ENCODE measurements at places on chromosomes 16 and 17.

GRCh38 chr16:12798846-12799245, 4.8 kb downstream of the CPPED1 start:
- no peak for DNase-seq

- DNase-seq: peak; percentile 33
Observed at GRCh38 chr16:84194470-84195200, 3.7 kb downstream of the ADAD2 start.

- DNase-seq: no peak
Observed at GRCh38 chr17:40110026-40110845, 9.8 kb upstream of the NR1D1 start.

DNA sequence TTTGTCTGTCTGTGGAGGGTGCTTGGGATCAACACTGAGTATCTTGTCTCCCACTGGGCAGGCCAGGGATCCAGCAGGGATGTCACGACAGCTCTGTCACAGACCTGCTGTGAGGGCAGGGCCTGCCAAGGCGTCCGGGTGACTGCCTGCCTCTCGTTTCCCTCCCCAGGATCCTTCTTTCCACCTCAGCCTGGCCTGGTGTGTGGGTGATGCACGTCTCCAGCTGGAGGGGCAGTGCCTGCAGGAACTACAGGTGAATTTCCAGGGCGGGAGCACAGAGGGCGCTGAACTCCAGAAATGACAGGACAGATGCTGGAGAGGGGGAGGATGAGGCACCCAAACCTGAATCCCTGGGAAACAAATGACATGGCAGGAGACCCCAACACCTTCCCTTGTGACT, 6.8 kb upstream of the MMP15 start:
- no peak for DNase-seq

DNA sequence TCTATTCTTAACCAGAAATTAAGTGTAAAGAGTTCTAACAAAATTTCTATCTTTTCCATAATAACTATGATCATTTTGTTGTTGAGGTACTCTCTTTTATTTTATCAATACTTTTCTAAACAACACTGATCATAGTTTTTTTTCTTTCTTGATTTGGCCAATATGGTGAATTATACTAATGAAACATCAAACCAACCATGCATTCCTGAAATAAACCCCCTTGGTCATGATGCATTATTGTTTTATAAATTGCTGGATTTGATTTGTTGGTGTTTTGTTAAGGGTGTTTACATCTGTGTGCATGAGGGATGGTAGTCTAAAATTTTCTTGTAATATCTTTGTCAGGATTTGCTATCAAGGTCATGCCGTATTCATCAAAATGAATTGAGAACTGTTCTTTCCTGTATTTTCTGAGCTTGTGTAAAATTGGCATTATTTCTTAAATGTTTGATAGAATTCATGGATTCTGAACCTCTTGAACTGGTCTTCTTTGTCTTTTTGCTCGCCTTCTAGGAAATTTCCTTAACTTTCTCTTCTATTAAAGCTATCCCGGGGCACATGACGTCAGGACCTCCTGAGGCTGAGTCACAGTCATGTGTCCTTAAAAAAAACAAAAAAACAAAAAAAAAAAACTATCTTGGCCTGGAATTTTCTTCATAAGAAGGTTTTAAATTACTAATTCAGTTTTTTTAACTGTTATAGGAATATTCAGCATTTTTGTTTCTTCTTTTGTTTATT, 3.9 kb upstream of the TRIM25 start:
- DNase-seq: no peak

GRCh38 chr17:76683011-76683755, 27.6 kb downstream of the MXRA7 start:
- DNase-seq: no peak

DNA sequence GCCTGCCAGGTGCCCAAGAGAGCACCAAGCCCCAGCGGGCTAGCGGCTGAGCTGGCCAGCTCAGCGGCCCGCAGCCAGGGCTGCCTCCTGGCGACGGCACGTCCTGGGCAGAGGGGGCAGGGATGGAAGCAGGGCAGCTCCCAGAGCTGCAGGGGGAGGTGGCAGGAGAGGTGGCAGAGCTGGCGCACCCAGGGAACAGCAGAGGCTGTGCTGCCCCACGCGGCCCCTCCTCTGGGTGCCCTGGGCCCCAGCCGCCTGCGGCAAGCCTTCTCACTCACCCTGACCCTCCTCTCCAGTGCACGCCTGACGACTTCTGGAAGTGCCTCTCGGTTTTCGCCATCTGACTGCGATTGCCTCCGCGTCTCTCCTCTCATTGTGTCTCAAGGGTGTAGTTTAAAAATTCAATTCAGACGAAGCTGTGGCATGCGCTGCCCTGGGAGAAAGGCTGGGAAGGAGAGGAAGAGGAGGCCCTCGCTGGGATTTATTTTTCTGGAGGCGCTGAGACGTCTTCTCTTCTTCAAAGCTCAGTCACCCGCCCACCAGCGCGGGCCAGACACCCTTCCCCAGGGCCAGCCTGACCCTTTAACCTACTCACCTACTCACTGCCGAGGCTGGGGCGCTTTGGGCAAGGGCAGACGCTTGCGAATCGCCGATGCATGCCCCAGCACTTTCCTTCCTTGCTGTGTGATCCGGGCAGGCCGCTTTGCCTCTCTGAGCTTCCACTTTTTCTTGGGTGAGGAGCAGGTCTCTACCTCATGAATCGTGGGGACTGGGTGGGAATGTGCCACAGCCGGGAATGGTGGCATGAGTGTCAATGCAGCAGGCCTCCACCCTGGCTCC, 24.9 kb downstream of the GSE1 start:
- no peak for DNase-seq

DNA sequence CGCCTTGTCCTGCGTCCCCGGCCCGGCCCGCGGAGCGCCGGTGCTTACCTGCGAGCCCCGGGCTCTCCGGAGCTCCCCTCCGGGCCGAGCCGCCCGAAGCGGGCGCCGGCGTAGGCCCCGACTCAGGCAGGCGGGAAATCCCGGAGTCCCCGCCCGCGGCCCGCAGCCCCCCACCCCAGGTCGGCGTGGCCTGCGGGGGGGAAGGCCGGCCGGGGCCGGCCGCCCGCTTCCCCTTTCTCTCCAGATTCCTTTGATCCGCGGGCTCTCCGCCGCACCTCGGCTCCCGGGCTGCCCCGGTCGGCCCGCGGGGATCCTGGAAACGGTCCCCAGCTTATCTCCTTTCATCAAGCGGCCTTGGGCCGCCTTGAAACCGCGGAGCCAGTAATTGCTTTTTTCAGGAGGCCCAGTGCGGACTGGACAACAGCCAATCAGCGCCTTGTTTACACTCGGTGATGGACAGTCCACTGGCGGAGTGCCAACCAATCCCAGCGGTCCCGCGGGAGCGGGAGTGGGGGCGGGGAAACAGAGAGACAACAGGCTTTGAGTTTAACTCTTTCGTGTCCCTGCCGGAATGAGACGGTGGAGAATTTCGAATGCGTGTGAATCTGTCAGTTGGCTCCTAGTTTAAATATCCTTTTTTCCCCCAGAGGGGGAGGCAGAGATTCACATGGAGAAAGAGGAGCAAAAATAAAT, 1.4 kb upstream of the BAHCC1 start:
- no peak for DNase-seq

DNA sequence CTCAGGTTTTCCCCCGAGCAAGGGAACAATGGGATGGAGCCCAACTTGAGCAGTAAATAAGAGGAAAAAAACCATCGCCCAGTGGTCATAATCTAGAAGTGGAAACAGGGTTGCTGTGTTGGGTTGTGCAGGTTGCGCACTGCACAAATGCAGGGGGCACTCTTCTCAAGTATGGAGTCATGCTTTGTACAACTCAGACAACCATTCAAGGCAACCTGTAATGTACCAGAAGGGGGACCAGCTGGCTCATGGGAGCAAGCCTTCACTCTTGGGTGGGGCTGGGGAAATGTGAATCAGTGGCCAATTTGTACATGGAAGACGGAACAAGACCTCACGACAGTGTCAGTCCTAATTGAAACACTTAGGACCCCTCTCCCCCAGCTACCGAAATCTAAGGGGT, 23.9 kb upstream of the LITAF start:
- DNase-seq: peak; percentile 23

DNA sequence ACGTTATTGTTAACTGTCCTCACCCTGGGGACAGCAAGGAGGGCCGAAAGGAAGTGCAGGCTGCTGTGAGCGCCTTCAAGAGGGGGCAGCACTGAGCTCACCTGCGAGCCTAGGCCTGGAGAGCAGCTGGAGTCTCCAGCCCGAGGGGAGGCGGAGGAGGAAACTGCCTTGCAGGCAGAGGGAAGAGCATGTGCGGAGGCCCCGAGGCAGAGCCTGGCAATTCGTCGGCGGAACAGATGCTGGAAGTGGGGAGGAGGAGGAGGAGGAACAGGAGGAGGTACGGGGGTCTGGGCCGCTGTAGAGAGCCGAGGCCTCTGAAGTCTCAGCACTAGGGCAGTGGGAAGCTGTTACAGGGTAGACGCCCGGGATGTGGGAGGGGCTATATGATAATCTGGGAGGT, 49.6 kb upstream of the PLCG2 start:
- no peak for DNase-seq

DNA sequence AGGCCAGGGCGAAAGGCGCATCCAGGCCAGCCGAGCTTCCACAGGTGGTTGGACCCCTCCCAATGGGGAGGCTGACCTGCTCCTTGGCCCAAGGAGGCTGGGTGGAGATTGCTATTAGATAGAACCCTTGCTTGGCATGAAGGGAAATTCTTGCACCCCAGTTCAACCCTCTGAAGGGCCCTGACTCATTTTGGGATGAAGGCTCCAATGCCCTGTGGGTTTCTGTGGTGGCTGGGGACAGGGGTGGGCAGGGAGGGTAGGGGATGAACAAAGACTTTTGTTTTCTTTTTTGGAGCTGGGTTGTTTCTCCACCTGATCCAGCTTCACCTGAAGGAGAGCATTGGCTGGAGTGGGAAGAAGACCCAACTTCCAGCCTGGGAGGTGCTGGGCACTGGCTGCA, 16.7 kb upstream of the TBX21 start:
- DNase-seq: no peak

DNA sequence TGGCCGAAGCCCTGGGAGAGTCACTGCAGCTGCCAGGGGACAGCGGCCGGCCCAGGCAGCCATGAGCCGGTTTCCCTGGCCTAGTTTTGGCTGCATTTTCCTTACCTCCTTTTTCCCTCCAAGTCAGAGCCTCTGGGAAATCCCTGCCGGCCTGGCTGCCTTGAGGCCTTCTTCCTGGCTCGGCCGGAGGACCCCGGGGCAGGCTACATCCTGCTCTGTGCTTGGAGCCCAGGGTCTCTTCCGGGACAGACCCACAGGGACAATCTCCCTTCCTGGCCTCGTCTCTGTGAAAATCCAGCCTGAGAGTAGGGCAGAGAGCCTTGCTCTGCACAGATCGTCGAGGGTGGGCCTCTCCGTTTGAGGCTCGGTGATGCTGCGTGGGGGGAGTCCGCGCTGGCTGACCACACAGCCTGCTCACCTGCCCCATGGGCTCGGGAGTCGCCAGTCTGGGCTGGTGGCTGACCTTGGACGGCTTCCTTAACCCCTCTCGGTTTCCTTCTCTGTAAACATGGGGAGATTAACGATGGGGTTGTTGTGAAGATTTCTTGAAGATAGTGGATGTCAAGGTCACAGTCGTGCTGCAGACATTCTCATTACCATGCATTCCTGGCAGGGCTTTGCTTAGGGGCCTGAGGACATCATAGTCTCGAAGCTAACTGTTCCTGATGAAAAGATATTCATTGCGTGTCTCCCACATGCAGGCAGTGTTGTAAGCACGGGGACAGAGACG, 34.8 kb upstream of the CIBAR2 start:
- no peak for DNase-seq

DNA sequence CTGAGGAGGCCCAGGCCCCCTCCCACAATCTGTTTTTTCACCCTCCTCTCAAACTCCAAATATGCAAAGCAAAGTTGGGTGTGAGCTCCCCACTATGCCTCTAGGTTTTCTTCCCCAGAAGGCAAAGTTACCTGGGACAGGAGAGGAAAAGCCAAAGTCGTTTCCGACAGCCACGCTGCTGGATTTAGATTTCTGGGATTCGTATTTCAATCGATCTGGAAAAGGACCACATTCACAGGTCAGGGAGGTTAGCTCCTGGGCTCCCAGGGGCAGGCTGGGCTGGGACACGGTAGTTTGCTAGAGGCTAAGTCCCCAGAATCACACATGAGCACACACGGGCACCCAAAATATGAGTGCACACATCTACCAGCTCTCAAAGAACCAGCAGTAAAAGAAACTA, 21.3 kb upstream of the MRPS23 start:
- DNase-seq: no peak

DNA sequence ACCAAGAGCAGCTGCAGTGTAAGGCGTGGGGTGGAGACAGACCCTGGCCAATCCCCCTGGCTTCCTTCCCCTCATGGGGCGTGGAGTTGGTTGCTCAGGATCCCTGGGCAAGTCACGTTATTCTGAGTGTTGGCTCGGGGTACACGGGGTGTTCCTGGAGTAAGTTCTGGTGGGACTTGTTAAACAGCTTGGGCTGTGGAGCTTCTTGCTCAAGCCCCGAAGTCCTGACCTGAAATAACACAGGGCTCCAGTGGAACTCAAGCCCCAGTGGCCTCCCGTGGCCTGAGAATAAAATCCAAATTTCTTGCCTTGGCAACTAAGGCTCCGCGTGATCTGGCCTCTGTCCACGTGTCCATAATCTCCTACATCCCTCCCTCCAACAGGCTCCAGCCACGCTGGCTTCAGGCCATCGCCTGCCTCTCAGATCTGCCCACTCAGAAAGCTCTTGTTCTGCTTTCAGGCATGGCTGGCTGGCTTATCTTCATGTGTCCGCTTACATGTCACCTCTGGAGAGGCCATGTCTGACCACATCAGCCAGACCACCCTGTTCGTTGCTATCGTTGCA, 49.3 kb upstream of the BCO1 start:
- DNase-seq: no peak

GRCh38 chr17:65131946-65132345, 5.2 kb upstream of the RGS9 start:
- no peak for DNase-seq

GRCh38 chr16:11869353-11870228, 18.2 kb upstream of the RSL1D1 start:
- no peak for DNase-seq

GRCh38 chr16:74726716-74727115, 26.1 kb upstream of the MLKL start:
- DNase-seq: no peak

- peak; percentile 66 for DNase-seq
Observed at GRCh38 chr16:70770626-70771552, 30.1 kb downstream of the VAC14 start.

DNA sequence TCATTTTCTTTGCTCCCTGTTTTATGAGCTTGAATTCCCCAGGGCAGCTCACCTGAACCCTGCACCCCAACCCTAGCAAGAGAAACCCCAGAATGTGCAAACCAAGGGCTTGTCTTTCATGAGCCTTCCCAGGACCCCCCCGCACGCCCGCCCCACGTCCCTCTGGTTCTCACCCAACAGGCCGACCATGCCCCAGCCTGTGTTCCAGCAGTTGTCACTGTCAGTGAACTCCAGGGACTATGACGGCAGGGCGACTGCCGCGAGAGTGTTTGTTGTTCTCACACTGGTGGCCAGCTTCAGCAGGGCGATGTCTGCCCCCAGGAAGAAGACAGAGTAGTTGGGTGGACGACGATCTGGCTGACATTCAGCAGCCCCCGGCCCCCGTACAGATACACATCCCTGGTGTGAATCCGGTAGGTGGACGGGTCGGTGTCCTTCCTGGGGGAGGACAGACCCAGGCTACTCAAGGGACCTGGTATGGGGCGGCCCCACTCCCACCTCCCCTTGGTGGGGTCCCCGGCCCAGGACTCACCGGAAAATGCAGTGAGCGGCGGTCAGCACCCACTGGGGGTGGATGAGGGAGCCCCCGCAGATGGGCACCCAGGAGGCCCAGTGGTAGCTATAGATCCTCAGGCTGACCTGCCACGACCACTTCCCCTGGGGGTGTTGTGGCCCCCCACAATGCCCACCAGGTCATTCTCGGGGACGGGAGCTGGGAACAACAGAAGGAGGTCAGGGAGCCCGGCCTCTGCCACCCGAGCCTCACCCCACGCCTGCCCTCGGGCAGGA, 20.1 kb downstream of the TPSD1 start:
- no peak for DNase-seq
